ENCODE measurements at places on chromosomes 4 and X.
A peak's percentile ranks its signal among the peaks of the same experiment; 100 is the strongest.

- DNase-seq: no peak
Observed at GRCh38 chrX:30900227-30900626, 11.2 kb upstream of the TAB3 start.

GRCh38 chrX:109654516-109655109, 29.6 kb upstream of the KCNE5 start:
- no peak for DNase-seq

- peak; percentile 13 for DNase-seq
Observed at GRCh38 chrX:17923546-17923945, 62.4 kb upstream of the RAI2 start.

DNA sequence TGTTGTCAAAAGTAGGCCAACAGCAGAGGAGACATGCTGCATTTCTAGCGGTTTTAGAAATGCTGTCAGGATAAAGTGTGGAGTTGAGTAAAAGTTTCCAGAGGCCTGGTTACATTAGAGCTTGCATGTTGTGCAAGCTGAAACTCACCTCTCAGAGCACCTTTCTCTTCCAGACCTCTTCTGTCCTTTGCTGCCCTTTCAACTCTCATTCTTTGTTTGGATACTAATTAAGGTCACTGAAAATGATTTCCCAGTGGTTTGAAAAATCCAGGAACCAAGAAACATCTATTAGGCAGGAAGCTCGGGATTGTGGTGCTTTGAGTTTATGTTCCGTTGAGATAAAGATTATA, 426.6 kb downstream of the MAPK10 start:
- no peak for DNase-seq

DNA sequence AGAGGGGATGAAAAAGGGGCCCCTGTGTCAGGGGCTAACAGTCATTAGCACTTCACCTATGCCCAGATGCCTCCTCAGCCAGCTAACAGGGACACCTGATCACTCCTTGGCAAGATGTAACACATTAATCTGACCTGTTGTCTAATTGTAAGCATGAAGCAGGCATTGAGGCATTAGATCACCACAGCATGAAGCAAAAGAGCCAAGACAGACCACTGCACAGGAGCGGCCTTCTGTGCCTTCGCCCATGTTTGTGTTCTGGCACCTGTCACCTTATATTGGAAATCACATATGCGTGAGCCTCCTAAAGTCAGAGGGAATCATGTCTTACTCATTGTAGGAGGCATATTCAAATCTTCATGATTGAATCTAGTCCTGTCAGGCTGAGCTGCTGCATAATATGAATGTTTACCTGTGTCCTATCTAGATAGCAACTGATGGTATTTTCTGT, 48.4 kb downstream of the PTTG2 start:
- DNase-seq: no peak

- DNase-seq: no peak
Observed at GRCh38 chr4:151690164-151690870, 70.5 kb downstream of the GATB start.

GRCh38 chr4:45363931-45364330, 637.6 kb upstream of the GNPDA2 start:
- no peak for DNase-seq

DNA sequence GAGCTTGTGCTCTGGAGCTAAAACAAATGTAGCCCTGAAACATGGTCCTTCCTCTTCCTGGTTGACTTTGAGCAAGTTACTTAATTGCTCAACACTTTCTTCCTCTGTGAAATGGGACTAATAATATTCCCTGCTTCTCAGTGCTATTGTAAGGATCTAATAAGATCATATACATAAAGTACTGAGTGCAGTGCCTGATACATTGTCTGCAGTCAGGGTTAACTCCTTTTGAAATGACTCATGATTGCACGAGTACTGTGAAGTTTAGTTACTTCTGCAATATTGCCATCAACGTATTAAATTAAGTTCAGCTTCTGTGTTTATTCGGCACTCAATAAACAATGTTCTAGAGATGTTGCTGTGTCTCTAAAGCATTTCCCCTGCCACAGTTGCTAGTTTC, 91.8 kb upstream of the HPRT1 start:
- no peak for DNase-seq

- DNase-seq: no peak
Observed at GRCh38 chrX:49193542-49193964, 6.4 kb downstream of the SYP start.

- DNase-seq: no peak
Observed at GRCh38 chr4:172142281-172142741, 329.1 kb downstream of the GALNTL6 start.

DNA sequence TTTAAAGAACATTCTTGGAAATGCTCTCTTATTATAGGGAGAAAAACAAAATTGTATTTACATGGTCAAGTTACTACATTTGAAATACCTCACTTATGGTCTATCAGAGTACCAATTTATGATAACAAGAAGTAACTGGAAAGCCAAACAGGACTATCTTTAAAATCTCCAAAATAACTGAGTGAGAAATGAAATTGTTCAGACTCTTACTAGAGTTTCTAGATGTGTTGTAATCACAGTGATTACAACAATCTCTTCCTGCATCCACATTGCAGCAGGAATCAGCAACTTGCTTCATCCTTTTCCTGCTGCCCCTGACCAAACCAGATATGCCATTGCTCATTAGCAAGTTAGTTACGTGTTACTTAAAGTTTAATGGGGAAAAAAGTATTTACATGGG, 245.2 kb upstream of the SMIM31 start:
- DNase-seq: no peak

DNA sequence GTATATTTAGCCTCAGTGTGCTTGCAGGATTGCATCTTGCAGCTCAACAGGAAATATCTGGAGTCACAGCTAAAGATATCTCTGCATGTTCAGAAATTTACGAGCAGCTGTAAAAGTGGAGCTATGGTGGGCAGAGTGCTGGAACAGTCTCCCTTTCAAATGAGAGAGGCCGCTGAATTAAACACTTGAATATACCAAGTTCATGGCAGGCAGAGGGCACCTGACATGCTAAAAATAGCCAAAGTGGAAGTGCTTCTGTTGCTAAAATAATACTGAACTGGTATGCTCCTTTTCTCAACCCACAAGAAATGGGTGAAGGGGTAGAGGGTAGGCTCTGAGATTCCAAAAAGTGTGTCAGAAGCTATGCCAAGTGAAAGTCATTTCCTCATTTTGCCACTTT, 98.1 kb downstream of the MGST2 start:
- DNase-seq: no peak

DNA sequence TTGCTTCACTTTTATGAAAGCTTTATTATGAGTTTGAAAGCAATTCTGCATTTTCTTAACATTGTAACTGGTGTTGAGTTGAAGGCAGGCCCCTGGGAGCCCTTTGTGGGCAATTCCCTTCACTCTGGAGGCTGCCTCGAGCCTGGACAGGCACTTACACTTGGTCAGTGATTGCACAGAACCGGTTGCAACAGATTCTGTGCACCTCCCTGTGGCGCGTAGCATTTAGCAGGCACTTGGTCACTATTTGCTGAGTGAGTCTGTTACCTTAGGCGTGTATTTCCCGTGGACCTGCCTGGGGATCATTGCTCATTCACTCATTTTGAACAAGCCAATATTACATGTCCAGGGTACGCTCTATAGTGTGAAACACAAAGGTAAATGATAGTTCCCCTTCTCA, 80.4 kb downstream of the PTTG2 start:
- no peak for DNase-seq

DNA sequence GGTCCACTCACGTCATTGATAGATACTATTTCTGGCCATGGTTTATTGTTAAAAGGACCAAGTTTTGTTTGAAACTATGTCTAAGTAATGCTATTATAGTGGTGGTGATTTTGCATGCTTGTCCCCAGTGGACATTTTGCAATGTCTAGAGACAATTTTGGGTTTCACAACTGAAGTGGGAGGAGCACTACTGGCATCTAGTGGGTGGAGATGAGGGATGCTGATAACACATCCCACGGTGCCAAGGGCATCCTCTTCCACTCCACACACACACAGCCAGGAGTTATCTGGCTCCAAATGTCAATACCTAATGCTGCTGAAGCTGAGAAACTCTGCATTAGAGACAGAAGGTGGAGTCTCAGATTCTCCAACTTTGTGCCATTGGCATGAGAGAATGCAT, 131.2 kb downstream of the FRMPD4 start:
- no peak for DNase-seq

DNA sequence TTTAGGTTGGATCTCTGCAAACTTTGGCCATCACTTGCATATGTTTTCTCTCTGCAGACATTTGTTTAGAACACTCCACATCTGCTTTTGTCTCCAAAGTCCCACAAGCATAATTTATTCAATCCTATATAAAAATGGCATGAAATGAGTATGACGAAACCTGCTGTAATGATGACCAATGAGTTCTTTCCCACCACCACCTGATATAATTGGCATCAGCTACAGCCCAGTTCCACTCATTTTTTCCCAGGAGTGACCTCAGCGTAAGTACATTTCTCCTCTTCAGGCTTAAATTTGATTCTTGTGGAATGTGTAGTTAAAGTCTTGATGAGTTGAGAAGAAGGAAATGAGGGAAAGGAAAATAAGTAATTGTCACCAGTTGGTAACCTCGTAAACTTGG, 205.1 kb downstream of the AWAT2 start:
- no peak for DNase-seq

- DNase-seq: no peak
Observed at GRCh38 chr4:155383541-155383940, 6.8 kb upstream of the MAP9 start.

DNA sequence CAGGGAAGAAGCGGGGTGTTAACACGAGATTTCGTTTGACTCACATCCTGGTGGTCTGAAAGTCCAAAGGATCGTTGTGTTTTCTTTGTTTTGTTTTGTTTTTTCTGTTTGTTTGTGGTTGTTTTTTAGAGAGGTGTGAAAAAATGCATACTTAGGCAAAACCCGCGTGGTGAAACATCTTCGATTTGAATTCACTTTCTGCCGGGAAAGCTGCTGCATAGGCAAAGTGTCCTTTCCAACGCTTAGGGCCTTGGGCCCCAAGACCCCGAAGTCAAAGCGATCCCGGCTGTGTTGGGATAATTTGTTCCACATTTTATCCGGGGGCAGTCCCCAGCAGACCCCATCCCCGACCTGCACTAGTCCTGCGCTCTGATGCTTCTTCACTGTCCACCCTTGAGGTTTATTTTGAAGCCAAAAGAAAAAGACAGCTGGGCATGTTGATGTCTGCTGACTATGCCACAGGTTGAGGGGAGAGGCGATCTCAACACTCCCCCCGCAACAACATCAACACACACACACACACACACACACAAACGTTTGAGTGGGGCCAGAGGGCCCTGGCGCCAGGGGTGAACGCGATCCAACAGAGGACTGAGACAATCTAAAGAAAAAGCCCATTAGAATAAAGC, 2.0 kb downstream of the MSX1 start:
- no peak for DNase-seq

- no peak for DNase-seq
Observed at GRCh38 chr4:82275431-82276331, 98.1 kb downstream of the HNRNPD start.

DNA sequence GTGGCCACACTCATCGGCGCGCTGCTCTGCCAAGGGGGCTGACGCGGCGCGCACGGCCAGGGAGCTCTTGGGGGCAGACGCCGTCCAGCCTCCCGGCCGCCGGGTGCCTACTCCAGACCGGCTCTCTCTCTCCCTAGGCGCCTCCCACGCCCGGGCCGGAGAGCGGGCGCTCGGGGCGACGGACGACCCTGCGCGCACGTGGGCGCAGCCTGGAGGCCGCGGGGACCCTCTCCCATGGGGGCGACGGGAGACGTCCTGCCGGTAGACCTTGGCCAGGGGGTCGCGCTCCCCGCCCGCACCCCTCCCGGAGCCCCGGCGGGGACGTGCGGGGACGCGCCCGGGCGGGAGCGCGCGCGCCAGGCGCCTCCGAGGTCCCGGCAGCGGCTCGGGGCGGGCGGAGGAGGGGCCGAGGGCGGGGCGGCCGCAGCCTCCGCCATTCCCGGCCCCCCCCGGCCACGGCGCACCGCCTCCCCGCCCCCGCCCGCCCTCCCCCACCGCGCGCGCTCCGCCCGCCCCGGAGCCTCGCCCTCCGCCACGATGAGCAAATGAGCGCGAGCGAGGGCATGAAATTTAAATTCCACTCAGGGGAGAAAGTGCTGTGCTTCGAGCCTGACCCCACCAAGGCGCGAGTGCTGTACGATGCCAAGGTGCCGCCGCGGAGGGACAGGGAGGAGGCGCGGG, at the start of gene MSL3:
TSS of gene MSL3 (plus strand) at position 519 of the 681 bp plus-strand sequence. CDS start at position 546, 27 bp downstream.
- DNase-seq: peak; percentile 63

DNA sequence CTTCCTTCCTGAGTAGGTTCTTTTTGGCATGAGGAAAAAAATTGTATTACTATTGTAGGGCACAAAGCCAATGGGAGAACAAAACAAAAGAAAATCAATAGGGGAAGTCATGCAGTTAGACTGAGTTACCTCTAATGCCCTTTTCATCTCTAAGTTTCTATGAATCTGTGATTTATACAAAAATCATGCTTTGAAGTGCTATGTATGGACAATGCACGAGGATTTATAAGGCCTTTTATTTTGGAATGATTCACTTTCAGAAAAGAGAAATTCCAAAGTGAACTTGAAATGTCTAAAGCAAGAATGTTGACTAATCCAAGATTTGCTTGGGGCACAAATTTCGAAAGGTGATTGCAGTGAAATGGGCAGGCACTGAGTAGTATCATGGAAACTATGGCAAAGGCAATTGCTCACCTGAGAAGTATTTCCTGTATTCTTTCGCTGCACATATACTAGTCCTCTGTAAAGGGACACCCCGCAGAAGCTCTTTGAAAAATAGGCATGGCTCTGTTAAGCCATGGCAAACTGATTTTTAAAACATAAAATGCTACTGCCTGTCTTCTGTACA, 52.8 kb downstream of the ADGRG4 start:
- no peak for DNase-seq

GRCh38 chr4:140152751-140153418, 1.1 kb downstream of the MAML3 start:
- peak; percentile 21 for DNase-seq

DNA sequence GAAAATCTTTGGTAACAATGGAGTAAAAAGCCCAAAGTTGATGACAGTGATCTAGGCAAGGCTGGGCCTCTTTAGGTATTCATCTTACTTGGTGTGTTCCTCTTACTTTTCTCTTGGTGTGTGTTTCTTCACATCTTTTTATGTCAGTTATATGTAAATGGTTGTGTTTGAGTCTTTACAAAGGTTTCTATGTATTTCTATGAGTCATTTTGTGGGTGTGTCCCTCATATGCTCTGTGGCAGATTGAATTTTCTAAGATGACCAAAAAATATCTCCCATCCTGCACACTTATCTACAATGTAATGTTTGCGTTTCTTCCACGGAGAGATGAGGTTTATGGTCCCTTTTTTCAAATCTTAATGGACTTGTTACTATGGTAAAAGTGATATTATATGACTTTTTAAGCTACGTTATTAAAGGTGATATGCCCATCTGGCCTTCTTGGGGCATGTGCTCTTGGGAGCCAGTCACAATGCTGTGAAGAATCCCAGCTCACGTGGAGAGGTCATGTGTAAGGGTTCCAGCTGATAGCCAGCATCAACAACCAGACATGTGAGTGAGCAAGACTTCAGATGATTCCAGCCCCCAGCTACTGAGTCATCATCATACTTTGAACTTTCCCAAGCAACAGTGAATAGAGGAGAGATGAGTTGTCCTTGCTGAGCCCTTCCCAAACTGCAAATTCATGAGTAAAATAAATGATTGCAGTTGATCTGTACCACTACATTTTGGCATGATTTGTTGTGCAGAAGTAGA, 126.9 kb downstream of the CBLL2 start:
- DNase-seq: no peak

GRCh38 chr4:68404153-68404552, 43.1 kb upstream of the TMPRSS11E start:
- DNase-seq: no peak

Measured in HEK293T (cell line).